ENCODE measurements at places on chromosomes 11 and 22. TPM values are rescaled to one million over a fixed set of nuclear protein-coding genes. Genes with fewer than 3 reads are reported as not detected.

ARRB1 gene
- total RNA-seq, result 19.4 TPM

DNA sequence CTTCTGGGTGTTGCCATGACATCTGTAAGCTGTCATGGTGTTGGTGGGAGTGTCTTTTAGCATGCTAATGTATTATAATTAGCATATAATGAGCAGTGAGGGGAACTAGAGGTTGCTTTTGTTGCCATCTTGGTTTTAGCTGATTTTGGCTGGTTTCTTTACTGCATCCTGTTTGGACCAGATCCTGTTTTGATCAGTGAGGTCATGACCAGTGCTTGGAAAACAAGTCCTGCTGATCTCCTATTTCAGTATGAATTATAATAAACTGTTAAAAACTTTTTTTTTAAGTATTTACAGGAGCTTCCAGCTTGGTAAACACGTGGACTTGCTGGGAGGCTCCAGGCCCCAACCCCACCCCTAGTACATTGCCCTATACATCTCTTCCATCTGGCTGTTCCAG is 30.5 kb upstream of the P4HA3 start:
- no peak for DNase-seq

DNA sequence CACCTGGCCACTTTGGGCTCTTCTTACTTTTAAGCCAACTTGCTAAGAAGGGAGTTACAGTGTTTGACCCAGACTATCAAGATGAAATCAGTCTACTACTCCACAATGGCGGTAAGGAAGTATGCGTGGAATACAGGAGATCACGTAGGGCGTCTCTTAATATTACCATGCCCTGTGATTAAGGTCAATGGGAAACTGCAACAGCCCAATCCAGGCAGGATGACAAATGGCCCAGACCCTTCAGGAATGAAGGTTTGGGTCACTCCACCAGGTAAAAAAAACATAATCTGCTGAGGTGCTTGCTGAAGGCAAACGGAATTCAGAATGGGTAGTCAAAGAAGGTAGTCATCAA is 1.0 kb upstream of the YPEL4 start:
- DNase-seq, result no peak

UCP2 gene
- 13.2 TPM for total RNA-seq

CHRM1 gene
- not detected for total RNA-seq

PGR gene
- total RNA-seq, result 8.2 TPM

OR52N4 gene
- total RNA-seq, result not detected

CCDC87 gene
- total RNA-seq, result 0.86 TPM

DNA sequence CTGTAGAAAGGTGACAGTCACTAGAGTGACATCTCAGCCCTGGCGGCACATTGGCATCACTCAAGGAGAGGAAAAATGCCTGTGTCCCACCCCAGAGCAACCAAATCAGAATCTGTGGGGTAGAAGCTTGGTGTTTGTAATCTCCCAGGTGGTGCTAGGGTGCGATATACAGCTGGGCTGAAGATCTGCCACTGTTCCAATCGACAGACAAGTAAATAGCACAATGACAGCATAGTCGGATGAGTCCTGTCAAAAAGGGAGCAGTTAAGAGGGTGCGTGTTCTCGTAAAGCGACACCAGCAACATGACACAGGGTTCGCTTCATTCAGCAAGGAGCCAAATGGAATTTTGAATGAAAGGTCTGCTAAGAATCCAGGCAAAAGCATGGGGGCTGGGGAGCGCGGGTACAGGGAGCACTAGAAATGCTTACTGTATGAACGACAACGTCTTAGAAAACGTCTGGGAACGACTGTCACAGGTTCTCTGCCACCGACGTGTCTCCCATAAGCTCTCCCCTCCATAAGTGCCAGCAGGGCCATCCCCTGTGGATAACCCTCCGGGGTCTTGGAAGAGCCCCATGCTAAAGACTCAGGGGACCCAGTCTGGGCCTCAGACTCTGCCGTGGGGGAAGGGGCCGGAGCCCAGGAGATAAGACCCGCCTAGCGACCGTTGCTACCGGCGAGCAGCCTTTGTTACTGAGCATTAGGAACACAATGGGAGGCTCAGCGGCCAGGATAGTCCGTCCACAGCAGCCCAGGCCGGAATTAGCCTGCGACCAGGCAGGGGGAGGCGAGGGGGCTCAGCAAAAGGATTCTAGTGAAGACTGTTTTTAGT is 20.8 kb downstream of the ADA2 start:
- no peak for DNase-seq

- no peak for DNase-seq
These were observed 6.7 kb upstream of the CAVIN3 start for GRCh38 chr11:6326985-6327384.

- DNase-seq, result no peak
These were observed 91.3 kb downstream of the LRRC32 start for GRCh38 chr11:76579056-76579751.

KRTAP5-4 gene
- total RNA-seq, result not detected

DNA sequence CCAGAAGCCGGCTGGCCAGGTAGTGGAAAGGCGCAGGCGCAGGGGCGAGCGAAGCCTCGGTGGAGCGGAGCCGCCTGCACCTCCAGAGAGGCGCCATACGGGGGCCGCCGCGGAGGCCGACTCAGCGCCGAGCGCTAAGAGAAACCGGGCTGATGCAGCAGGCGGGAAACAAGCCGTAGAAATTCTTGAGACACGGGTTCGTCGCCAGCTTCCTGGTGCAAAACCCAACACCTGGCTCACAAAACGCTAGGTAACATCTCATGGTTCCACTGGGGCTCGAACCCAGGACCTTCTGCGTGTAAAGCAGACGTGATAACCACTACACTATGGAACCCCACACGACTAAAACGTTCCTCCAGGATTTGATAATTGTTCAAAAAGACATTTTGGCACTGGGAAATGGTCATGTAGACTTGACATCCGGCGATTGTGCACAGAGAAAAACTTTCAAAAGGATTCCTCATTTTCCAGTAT is 39.1 kb downstream of the OR4D9 start:
- peak; percentile 83 for DNase-seq

SPTBN2 gene
- 3.3 TPM for total RNA-seq

- no peak for DNase-seq
These were observed 33.4 kb downstream of the INSC start for GRCh38 chr11:15148169-15148568.

Measured in right atrium auricular region (tissue), 2 donors.